ACHN (cell line): ENCODE measurements at places on chromosomes 1 and 21.

DNA sequence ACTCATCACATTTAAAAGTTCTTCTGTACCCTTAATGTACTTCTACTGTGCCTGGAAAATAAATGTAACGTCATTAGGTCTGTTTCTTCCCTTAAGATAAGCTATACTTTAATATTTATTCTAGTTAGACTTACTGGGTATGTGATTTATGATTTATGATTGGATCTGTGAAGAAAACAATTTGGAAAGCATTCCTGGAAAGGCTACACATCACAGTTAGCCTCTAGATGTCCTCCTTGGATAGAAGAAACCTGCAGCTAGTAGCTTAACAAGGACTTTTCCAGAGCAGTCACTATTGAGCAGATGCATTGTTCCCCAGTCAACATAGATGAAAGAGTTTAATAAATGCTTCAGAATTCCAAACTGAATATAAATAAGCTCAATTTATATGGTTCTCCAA lies 22.2 kb upstream of the ABL2 start:
- peak; percentile 51 for DNase-seq

DNA sequence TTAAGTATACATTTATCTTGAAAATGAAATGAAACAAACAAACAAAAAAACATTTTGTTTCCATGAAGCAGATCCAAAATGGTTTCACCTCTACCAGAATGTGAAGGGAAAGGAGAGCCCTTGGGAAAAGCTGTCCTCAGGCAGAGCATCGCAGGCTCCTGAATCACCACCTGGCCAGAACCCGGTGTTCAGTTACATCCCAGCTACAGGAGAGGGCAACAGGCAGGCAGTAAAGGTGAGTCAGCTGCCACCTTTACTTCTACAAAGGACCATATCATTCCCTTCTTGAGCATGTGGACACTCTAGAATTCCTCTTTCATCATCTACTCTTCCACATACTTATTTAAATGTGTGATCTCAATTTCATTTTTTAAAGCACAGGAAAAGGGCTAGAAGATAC lies 151.2 kb downstream of the PIGK start:
- DNase-seq: no peak

DNA sequence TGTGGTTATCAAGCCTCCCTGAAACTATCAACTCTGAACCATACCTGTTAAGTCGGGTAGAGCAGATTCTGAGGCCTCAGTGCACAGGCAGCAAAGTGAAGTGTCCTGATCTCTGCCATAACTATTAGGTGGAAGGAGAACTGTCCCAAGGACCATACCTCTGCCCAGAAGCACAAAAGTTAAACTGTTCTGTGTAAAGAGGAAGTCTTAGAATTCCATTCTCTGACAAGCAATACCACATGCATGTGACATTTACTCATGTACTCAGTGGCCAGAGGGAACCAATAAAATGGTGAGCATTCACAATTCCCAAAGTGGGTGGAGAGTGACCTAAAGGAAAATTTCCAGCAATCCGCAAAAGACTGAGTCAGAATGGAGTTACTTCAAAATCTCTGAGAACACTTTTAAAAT lies 61.0 kb downstream of the TOR3A start:
- DNase-seq: peak; percentile 99

DNA sequence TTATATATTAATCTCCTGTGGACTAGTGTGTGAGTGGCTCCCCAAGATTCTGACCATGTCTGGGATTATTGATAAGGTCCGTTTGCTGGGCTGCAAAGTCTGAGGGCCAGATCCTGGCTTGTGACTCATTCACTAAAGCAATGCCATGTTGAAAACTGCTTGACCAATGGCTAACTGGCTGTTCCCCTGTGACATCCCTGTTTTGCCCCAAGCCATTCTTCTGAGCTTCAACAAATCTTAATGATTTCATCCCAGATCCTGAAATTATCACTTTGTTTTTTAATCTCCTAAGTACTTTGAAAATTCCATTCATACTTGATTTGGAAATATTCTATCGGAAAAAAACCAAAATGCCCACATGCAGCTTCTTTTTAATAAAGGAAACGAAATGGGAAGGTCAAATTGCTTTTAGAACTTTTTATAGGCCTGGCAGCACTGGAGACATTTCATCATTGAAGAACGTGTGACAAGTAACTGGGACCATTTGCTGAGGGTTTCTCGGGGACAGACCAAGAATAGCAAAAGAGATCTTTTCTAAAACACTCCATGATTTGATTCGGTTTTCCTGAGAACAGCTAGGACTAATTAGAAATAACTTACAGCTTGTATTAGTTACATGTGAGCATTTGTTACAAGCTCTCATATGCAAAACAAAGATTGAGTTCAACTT lies 121.3 kb downstream of the TGFB2 start:
- no peak for DNase-seq

DNA sequence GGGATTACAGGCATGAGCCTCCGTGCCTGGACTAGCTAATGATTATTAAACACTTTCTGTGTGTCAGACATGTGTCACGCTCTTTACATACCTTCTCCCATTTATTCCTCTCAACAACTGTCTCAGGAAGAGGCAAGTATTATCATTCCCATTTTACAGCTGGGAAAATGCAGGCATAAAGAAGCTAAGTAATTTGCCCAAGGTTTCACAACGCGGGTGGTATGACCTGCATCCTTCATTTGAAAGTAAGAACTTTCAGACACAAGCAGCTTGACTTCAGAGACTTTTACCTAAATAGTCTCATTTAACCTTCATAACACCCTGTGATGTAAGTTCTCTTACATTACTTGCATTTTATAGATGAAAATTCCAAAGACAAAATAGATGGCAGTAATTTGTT lies 1.0 kb upstream of the ZSCAN20 start:
- no peak for DNase-seq

- no peak for DNase-seq
These were observed 46.5 kb downstream of the RNF11 start for GRCh38 chr1:51282605-51283004.

DNA sequence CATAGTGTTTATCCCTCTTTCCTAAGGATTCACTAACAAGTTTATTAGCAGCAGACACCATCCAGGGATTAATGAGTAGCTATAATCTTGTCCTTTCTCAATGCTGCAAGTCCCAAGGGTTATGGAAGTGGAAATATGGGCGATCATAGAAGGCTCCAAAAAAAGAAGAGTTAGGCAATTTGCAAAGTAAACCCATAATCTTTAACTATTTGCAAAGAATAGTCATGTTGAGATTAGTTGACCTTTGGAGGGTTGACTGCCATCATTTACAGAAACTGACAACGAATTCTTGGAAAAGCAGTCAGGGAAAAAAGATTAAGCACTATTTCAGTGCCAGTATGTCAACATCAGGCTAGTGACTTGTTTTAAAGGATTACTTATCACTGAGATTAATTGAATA lies 169.9 kb downstream of the KCNT2 start:
- DNase-seq: peak; percentile 6

DNA sequence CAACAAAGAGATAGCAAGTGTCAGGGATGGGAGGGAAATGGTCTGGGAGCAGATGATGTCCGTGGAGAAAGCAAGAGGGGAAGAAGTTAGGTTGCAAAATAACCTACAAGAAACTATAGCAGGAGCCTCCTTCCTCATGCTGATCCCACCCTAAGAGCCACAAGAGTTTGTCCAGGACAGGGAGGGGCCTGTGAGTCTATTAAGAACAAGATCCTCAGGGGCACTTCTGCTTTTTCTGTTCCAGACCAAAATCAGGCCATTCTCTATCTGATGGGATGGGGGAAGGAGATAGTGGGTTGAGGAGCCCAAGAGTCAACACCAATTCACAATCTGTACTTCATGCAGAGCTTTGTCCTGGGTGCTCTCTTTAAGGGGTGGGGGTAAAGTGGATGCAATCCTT lies 7.7 kb upstream of the ATP1A4 start:
- DNase-seq: no peak

DNA sequence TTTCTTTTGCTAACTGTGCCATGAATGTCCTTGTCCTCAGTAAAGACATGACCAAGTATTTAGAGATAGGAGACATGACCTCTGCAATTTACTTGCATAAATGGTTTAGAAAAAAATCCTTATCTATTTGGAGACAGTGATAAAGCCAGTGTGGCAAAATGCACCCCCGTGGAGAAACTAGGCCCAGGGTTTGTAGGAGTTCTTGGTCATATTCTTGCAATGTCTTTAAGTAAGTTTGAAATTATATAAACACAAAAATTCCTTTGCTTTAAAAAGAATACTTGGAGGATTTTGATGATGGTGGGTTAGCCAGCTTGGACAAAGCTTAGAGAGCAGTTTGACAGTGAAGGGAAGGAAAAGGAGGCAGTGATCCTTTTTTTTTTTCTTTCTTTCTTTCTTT lies 101.9 kb upstream of the SLC45A1 start:
- no peak for DNase-seq
